CD4-positive, alpha-beta memory T cell (primary cell): ENCODE measurements at places on chromosomes 2 and 18. TPM values are rescaled to one million over a fixed set of nuclear protein-coding genes. Genes with fewer than 3 reads are reported as not detected.

HAUS1 gene
- polyA plus RNA-seq, result 39.6 TPM

- DNase-seq, result no peak
Measured at GRCh38 chr2:30705711-30706533, 101.3 kb downstream of the CAPN13 start.

EIF2AK3 gene
- 1.3 TPM for polyA plus RNA-seq

DNA sequence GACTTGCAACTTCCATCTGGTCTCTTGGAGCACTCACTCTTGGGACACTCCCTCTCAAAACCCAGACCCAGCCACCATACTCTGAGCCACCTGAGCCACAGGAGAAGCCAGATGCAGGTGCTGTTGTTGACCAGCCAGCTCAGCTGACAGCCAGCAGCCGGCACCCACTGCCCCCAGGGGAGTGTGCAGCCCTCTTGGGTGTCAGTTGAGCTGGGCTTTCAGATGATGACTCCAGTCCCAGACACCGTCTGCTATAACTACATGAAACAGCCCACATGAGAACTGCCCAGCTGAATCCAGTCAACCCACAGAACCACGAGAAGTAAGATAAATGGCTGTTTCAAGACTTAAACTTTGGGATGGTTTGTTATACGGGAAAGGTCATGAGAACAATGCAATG is 10.7 kb upstream of the IGFBP2 start:
- DNase-seq, result no peak

DNA sequence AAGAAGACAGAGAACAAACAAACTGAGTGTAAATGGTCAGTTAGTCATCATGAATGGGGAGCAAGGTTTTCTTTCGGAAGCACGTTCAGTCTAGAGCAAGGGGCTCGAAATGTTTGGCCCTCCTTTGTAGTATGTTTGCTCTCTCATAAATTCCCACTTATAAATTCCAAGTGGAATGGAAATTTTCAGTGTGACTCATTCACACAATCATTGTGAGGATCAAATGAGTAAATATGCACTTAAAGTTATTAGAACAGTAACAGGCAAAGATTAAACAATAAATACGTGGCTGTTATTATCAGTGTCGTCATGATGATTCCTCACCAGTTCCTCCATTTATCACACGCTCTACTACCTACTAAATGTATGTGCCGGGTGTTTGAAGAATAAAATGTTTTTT is 10.5 kb downstream of the CNGA3 start:
- DNase-seq, result no peak
